HL-60 (cell line): ENCODE measurements at places on chromosomes 7 and 10.

GRCh38 chr7:26667514-26668133 lies 196.8 kb downstream of the SKAP2 start:
- peak; percentile 62 for DNase-seq

DNA sequence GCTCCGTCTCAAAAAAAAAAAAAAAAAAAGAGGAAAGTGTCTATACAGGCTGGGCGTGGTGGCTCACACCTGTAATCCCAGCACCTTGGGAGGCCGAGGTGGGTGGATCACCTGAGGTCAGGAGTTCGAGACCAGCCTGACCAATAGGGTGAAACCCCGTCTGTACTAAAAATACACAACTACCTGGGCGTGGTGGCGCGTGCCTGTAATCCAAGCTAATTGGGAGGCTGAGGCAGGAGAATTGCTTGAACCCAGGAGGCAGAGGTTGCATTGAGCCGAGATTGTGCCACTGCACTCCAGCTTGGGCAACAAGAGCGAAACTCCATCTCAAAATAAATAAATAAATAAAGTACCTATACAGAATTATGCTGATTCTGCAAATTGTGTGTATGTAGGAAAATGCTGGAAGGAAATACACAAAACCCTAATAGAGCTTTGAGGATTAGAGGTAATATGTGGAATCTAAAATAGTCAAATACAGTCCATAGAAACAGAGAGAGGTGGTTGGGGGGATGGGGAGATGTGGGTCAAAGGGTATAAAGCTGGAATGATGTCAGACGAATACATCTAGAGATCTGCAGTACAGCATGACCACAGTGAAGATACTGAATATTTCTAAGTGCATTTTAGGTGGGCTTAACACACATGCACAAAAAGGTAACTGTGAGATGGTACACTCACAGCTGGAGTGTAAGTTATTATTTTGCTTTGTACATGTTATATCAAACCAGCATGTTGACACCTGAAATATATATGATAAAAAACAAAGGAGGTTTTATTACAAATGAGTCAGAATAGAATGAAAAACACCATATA lies 174.5 kb upstream of the KLF14 start:
- DNase-seq: no peak

DNA sequence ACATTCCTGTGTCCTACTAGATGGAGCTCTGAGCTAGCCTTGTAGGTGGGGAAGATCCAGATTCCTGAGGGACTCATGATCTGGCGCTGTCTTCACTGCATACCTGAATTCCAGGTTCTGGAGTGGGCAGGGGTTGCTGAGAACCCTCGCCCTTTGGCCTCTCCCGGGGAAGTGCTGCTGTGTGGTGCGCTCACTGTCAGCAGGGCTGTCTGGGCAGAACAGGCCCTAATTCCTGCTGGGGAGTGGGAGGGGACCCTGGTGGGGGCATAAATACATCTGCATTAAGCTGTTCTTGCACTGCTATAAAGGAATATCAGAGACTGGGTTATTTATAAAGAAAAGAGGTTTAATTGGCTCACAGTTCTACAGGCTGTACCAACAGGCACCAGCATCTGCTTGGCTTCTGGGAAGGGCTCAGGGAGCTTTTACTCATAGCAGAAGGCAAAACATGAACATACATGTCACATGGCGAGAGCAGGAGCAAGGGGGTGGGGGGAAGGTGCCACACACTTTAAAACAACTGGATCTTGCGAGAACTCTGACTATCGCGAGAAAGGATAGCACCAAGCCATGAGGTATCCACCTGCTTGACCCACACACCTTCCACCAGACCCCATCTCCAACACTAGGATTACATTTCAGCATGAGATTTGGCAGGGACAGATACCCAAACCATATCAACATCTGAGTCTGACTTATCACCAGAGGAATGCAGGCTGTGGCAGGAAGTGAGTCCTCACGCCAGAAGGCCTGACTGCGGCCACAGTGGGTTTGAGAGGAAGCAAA lies 115.0 kb downstream of the ADCY1 start:
- DNase-seq: no peak

- DNase-seq: no peak
Observed at GRCh38 chr10:127157506-127158200, 38.7 kb downstream of the INSYN2A start.

DNA sequence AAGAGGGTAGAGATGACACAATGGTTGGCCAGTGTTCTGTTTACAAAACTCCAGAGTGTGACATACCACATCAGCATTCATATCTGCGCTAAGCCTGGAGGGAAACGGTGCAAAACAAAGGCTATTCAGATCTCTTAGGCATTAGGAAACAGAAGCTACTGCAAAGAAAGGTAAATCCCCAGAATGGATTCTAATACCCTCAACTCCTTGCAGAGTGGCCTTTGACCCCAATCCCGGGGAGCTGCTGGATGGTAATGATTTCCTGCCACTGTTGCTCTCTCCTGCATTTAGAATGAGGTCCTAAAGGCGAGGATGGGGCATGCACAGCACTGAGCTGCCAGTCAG lies 65.2 kb downstream of the AOAH start:
- no peak for DNase-seq

GRCh38 chr10:46288601-46289206 lies 1.9 kb downstream of the ANTXRL start:
- no peak for DNase-seq
